Lower leg skin (tissue), 4 donors: ENCODE measurements at places on chromosomes 2 and 18. TPM values are rescaled to one million over a fixed set of nuclear protein-coding genes. Genes with fewer than 3 reads are reported as not detected.

The EMX1 gene
- not detected for total RNA-seq

The CHRNG gene
- not detected for total RNA-seq

The RALBP1 gene
- total RNA-seq: 229 TPM

The KHK gene
- 2.7 TPM for total RNA-seq

The XIRP2 gene
- total RNA-seq: not detected

DNA sequence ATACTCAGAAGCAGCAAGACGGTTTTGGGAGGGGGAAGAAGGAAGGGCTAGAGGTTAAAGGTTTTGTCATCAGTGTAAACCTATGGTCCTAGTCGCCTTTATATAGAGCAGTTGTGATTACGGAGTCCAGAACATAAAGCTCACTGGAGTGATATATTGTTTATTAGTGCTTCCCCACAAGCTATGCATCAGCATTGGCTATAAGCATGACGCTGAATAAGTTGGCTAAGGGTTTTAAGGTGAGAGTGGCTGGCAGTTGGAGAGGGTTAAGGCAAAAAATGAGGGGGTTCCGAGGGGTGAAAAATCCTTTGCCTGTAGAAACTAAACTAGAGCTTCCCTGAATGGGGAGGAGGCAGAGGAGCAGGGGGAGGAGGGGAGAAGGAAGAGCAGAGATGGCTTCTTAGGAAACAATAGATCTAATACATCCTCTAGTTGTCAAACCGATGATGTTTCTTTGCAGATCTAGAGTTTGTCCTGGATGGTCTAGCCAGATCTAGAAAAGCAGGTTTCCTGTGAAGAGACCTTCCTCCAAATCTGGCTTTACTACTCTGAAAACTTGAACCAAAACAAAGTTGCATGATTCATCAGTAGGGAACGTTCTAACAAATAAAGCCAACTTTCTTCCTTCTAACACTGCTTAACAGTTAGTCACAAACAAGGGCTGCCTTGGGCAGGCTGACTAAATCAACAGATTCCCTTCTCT lies 2.5 kb downstream of the KLF7 start:
- no peak for DNase-seq

DNA sequence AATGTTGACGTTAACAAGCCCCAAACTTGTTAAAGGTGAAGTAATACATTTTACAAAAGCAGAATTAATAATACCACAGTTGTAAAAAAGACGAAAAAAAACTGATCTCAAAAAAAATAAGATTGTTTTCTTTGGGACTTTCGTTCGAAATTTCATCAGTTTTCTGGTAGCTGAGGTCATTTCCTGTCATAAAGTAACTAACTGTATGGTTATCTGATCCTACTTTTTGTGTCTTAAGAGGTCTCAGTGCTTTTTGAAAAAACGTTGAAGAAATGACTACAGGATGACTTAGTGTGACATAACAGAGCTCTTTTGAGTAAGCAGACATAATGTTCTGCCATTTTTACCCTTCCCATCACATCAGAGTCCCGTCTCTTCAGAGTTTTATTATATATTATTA lies 79.3 kb downstream of the BIRC6 start:
- no peak for DNase-seq

DNA sequence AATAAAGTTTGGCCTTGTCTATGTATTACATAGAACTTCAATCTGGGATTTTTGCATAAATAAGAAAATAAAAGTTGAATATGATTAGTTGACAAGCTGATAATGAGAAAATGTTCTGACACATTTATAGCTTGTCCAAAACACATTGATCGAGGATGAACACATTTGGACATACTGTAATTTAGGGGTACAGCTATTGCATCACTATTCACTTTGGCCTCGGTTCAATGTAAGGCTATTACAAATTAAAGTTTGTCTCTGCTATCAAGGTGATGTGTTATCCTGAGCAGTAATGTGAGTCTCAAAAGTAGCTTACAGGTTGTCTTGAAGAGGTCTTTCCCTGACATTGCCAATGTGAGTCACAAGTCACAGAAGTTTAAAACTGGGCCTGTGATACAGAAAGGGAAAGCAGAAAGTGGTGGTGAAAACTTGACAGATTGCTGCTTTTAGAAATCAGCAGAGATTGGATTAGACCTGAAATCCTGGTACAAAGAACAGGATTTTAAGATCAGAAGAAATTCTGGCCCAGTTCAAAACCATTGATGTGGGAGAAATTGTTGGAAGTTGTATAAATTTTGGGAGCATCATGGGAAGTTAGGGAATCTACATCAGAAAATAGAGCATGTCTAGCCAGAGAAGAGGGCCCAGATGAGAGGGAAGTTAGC lies 674.1 kb downstream of the NYAP2 start:
- DNase-seq: no peak

DNA sequence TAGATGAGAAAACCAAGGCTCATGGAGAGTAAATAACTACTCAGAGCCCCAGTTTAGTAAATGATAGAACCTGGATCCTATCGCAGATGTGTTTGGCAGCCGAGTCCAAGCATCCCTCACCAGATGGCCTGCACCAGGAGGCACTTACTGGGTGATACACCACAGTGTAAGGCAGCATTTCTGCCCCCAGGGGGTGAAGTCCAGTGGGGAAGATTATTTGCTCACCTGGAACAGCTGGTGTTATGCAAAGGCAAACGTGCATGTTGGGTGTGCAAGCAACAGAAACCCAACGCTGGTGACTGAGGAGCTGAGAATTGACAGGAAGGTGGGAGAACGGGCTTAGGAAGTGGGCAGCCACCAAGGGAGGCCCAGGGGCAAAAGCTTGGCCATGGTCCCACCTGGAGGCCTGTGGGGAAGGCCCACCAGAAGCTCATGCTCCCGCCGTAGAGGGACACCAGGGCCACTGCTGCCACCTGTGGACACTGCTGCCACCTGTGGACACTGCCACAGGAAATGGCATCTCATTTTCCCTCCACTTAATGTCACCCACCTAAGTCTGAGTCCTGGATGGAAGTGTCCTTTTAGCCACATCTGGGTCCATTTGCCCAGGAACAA lies 100.6 kb downstream of the TFCP2L1 start:
- DNase-seq: no peak

DNA sequence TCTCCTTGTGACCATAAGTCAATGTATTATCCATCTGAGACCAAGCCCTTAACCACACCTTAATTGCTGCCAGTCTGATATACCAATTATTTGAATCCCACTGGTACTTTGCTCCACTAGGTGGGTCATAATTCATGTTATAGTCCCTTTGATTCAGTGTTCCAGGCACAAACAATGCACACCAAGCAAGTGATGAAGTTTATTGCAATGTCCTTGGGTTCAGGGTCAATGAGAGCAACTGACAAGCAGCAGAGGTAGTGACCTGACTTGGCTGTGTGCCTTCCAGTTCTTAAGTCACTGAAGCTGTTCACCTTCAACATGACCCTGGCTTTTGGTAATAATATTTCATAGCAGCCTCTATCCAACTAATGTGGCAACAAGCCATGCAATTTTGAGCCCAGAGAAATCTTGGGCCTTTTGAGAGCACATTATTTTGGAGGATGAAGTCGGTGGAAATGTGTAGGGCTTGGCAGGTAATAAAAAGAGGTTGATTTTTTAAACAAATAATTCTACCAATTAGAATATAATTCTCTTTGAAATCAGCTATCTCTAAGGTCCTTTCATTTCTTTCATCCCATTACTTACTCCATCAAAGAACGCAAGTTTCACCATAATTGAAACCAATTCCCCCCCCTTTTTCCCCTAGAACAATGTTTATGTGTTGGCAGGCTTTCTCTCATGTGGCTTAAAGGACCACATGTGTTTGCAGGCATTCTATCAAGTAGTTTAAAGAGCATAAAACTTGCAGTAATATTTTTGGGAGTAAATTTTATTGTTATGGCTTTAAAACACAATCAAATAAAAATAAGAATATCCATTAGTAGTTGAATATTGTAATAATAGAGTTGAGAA lies 3.1 kb upstream of the CPO start:
- DNase-seq: no peak
